ELR (cell line): ENCODE measurements at places on chromosomes 3 and 15.

DNA sequence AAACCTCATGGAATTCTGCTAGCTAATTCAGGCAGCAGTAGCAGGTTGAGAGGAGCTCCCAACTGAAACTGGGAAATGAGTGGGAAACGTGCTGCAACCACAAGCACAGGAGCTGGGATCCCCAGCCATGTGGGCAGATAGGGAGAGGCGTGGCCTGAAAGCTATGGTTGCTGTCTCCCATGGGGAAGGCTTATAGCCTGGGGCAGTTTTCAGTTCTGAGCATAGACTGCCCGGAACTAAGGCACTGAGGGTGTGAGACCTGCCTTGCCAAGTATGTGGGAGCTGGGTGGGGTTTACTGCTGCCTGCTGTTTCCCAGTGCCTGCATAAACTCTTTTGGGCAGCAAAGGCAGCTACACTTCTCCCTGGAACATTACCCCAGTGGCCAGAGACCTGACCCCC lies 229.5 kb downstream of the TUSC7 start:
- DNase-seq, result peak; percentile 58

DNA sequence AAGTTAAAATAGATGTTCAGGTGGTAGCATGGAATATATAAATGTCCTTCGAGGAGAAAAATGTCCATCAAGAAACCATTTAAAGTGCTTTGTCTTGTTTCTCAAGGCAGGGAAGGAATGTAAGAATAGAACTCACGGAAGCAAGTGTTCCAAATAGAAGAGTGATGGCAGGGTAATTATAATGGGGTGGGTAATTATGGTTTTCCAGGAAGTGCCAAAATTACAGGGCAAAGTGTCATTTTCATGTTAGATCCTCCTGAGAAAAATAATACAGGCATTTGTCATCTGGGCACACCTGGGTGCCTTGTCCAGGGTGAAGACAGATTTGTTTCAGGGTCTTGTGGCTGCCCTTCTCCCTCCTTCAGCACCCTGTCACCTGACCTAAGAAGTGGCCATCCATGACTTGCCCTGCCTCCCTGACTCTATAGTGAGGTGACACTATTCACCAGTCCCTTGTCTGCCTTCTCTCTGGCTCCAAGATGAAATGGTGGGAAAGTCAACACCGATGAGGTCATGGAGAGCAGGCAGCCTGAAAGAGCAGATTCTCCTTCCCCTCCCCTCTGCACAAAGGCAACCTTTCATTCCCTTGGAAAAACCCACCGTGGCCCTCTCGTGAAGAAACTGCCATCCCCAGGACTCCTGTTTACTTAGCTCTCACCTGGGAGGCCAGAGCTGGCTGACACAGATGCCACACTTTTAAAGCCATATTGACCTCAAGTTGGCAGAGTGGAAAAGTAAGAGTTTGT lies 45.1 kb upstream of the AMOTL2 start:
- DNase-seq, result no peak

DNA sequence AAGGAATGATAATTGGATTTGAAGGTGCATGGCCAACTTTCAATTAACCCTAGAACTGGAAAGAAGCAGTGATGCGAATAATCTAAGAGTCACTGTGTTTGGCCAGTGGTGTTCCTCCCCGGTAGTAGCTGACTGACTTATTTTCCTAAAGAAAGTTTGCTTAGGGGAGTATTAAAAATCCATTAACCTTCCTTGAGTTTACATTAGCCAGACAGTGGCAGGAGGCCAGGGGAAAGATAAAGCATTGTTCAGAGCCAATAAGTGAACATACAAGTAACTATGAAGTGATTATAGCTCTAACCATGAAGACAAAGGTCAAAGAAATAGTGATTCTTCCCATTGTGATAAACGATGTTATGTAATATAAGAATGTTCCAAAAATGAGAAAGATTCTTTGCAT lies 8.9 kb upstream of the TMEM202 start:
- no peak for DNase-seq

- DNase-seq, result peak; percentile 68
Observed at GRCh38 chr3:159273608-159274007, 471.8 kb downstream of the MFSD1 start.

DNA sequence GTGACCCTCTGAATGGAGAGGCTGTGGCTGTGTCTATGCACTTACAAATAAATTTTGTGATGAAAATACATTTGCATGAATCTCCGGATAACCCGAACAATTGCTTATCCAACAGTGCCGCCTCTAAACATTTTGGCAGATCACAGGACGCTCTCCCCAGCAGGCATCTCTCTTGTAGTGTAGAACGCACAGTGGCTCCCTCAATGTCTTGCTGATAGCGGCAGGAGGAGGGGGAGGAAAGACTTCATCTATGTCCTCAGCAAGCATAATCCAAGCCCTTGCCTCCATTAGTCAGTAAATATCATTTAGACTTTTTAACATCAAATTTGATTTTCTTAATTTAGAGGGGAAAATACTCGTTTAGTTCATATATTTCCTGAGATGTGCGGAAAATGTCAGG lies 318.1 kb upstream of the IGF1R start:
- no peak for DNase-seq

- DNase-seq, result no peak
Observed at GRCh38 chr3:9600597-9600996, 47.0 kb upstream of the LHFPL4 start.

GRCh38 chr3:38327335-38328009 lies 19.1 kb upstream of the XYLB start:
- peak; percentile 93 for DNase-seq

DNA sequence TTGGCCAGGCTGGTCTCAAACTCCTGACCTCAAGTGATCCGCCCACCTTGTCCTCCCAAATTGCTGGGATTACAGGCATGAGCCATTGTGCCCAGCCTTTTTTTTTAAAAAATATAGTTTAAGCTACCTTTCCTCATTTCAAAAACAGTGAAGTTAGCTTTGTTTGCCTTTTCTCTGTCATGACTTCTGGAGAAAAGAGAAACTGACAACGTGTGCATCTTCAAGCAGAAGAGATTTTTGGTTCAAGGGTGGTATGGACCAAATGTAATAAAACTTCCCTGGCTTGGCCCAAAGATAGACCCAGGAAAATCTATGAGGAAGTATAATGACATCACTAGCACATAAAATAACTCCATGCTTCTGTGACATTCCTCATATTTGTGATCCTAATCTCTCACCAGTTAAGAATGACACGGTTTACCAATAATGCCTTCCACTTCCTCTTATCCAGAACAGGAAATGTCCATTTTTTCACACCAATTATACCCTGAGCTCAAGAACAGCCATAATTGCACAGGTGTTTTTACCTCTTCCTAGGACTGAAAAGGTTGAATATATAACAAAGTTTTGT lies 781.2 kb upstream of the NR2F2 start:
- DNase-seq, result no peak

DNA sequence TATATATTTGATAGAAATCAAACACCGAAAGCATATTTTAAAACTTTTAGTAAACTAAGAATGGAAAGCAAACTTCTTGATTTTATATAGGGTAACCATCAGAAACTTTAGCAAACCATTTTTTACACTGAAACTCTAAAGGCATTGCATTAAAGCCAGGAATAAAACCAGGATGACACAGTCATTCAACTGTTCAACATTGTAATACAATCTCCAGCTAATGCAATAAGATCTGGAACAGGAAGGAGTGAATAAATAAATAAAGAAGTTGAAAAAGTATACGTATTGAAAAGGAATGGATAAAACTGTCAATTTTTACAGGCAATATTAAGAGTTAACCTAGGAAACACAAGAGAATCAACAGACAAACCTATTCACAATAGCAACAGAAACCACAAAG lies 181.9 kb upstream of the TTC14 start:
- peak; percentile 55 for DNase-seq

GRCh38 chr3:194386648-194387047 lies 12.4 kb downstream of the GP5 start:
- no peak for DNase-seq
